Naive thymus-derived CD4-positive, alpha-beta T cell (primary cell): ENCODE measurements at places on chromosomes 1 and 21. TPM values are rescaled to one million over a fixed set of nuclear protein-coding genes. Genes with fewer than 3 reads are reported as not detected.

GRCh38 chr1:47675721-47676120, 237.9 kb downstream of the FOXD2 start:
- no peaks in the 10 kb centered on the region for H3K4me1 ChIP-seq
- DNase-seq = no peak
- no peak overlapping the region for H3K27ac ChIP-seq
- H3K36me3 ChIP-seq = no peaks in the 10 kb centered on the region
- H3K27me3 ChIP-seq = no peaks in the 10 kb centered on the region

The GFI1 gene
- total RNA-seq = 13.8 TPM

The RHCE gene
- 1.0 TPM in 1 of 2 replicates, not detected in the other for total RNA-seq

- H3K36me3 ChIP-seq = no peaks in the 10 kb centered on the region
- H3K4me1 ChIP-seq = no peaks in the 10 kb centered on the region
- H3K27me3 ChIP-seq = no peaks in the 10 kb centered on the region
- no peak for DNase-seq
- no peak overlapping the region for H3K27ac ChIP-seq
These were observed 58.0 kb upstream of the CTPS1 start for GRCh38 chr1:40921522-40921921.

DNA sequence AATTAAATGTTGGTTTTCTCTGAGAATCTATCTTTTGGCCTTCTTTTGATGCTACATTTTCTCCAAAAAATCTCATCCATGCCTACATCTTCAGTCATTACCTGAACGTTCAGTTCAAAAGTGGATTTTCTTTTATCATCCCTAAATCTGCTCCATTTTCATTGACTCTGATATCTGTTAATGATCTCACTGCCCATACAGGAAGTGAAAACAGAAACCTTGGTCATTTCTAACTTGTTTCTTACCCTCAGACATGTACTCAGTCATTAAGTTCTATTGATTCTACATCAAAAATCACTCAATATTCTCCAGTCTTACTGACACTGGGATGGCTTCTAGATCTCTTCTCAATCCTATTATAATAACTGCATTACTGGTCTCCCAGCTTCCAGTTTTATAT, 22.7 kb downstream of the PRKACB start:
- no peak overlapping the region for H3K27ac ChIP-seq
- no peak overlapping the region for H3K4me3 ChIP-seq
- no peak for DNase-seq
- H3K27me3 ChIP-seq = no peaks in the 10 kb centered on the region

DNA sequence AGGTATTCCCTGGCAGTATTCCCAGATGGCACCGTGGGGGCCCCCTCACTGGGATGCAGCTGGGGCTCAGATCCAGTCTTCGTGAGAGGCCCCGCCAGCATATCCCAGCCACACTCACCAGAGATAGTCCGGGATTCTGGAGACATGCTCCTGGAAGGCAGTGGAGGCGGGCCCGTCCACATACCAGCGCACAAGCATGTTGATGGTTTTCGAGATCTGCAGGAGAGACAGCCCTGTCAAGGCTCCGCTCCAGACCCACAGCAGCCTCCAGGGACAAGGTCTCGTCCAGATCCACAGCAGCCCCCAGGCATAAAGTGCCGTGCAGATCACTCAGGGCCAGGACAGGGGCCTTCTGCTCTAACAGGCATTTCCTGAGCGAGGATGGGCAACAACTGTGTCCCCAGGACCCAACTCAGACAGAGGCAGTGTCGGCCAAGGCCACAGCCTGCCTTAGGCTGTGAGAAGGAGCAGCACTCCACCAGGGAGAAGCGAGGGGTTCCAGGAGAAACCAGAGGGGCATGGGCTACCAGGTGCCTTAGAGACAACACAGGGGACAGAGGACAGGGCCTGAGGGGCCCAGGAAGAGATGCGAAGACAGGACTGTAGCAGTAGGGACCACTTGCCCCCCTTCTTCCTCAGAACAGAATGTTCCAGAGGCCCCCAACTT, 14.8 kb downstream of the LSS start:
- no peaks in the 10 kb centered on the region for H3K27me3 ChIP-seq
- no peaks in the 10 kb centered on the region for H3K36me3 ChIP-seq
- no peak for DNase-seq
- no peak overlapping the region for H3K27ac ChIP-seq

DNA sequence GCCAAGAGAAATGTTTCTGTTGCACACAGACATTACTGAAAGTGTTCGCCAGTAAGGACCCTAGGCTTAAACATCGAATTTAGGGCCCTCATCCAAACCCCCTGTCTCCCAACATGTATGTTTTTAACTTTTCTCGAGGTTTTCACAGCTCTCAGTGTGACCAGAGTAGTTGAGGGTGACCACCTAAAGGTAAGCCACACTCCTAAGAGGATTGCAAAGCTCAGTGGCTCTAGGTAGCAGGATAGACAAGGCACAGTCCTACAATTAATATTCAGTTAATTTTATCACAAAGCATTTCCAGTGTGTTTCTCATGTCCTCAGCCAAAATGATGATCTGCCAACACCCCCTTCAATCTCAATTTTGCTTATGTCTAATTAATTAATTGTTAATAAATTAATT, 695 bp upstream of the ALG14 start:
- peak overlapping the region; percentile 85 for H3K27ac ChIP-seq
- no peaks in the 10 kb centered on the region for H3K27me3 ChIP-seq
- H3K4me1 ChIP-seq = peaks cover 12% of the 10 kb centered on the region
- no peaks in the 10 kb centered on the region for H3K36me3 ChIP-seq
